ENCODE measurements at places on chromosomes 2 and 18. TPM values are rescaled to one million over a fixed set of nuclear protein-coding genes. Genes with fewer than 3 reads are reported as not detected.
A peak's percentile ranks its signal among the peaks of the same experiment; 100 is the strongest.

DNA sequence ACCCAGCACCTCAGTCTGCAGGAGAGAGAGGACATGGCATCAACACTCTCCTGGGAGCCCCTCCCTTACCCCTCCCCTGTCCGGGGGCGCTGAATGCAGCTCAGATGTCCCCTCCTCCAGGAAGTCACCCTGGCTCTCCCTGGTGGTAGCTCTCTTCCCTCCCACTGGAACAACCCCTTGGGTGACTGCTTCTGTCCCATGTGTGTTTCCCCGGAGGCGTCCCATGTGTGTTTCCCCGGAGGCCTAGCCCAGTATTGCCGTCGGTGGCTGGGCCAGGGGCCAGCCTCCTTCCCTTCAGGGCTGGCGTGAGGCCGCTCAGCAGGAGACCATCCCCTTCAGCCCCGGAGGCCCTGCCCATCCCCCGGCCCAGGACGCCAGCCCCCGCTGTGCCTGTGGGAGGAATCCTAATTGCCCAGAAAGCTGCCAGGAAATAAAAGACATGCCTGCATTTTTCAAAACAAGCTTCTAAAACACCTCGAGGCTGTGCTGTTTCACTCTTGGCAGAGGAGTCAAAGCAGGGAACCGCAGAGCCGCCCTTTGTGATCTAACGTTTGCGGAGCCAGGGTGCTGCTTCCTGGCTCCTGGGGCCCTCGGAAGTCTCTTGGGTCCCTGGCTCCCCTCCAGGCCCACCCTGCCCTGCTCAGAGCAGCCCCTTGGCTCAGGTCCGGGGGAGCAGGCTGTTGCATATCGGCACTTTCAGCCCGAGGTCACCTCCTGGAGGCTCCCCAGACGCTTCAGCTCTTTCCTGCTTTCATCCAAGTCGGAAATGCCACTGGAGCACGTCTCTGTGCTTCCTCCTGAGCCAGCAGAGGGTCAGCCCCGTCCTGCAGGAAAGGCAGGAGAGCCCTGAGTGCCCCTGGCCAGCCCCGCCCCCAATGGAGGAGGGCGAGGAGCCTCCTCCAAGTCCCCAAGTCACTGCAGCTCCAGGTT is 11.4 kb downstream of the SNED1 start:
- peak; percentile 77 for DNase-seq

DNA sequence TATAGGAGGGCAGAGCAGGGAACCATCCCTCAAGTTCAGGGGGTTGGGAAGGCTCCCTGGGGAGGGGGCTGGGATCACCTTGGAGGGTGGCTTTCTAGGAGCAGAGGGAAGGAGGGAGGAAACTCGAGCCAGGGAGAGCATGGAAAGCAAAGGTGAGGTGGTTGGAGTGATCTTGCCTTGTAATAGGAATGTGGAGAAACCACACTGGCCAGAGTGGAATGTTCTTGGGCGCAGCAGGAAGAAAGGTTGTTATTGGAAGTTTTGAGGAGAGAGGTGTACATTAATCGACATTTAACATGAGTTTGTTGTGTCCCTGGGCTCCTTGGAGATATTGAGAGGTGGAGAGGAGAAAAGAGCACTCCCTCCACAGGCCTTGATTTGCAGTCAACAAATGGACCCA is 272.2 kb downstream of the PRKCE start:
- DNase-seq = no peak

- DNase-seq = peak; percentile 50
These were observed 175.3 kb downstream of the INHBB start for GRCh38 chr2:120520929-120521912.

GRCh38 chr2:235066895-235067294 is 115.1 kb downstream of the SH3BP4 start:
- no peak for DNase-seq

GRCh38 chr2:122238006-122238559 is 482.6 kb downstream of the TSN start:
- no peak for DNase-seq

DNA sequence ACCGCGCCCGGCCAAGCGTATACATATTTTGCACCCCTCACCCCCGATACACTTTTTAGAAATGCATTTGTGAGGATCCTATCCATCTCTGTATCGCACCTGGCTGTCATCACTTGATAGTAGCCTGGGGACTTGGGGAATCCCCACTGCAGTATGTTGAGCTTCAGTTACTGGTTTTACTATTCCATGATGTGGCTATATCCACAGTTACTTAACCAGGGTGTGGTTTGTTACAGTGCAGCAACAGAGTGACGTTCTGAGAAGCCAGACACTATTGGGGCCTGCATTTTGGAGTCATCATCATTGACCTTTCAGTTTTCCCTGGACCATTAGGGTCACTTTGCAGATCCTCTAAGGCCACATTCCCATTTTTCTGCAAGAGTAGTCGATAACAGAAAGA is 212.7 kb downstream of the AGAP1 start:
- no peak for DNase-seq

DNA sequence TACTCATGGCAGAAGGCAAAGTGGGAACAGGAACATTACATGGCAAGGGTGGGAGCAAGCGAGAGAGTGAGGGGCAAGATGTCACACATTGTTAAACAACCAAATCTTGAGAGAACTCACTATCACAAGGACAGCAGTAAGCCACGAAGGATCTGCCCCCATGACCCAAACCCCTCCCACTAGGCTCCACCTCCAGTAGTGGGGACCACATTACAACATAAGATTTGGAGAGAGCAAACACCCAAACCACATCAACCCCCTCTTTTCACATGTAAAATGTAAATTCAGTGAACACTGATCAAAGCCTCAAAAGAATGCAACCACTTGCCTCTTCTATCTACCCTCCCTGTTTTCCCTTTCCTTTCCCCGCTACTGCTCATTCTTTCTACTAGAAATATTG is 43.6 kb upstream of the TNP1 start:
- DNase-seq = no peak

GRCh38 chr18:6712401-6712800 is 17.1 kb upstream of the ARHGAP28 start:
- no peak for DNase-seq

DNA sequence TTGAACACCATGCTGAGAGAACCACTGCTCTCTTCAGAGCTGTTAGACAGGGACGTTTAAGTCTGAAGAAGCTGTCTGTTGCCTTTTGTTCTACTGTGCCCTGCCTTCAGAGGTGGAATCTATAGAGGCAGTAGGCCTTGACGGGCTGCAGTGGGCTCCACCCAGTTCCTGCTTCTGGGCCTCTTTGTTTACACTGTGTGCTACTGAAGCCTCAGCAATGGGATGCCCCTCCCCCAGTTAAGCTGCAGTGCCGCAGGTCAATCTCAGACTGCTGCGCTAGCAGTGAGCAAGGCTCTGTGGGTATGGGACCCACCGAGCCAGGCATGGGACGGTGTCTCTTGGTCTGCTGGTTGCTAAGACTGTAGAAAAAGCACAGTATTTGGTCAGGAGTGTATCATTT is 162.3 kb upstream of the NXPH2 start:
- no peak for DNase-seq

GRCh38 chr2:53108246-53108645 is 659.4 kb upstream of the CHAC2 start:
- DNase-seq = no peak

DNA sequence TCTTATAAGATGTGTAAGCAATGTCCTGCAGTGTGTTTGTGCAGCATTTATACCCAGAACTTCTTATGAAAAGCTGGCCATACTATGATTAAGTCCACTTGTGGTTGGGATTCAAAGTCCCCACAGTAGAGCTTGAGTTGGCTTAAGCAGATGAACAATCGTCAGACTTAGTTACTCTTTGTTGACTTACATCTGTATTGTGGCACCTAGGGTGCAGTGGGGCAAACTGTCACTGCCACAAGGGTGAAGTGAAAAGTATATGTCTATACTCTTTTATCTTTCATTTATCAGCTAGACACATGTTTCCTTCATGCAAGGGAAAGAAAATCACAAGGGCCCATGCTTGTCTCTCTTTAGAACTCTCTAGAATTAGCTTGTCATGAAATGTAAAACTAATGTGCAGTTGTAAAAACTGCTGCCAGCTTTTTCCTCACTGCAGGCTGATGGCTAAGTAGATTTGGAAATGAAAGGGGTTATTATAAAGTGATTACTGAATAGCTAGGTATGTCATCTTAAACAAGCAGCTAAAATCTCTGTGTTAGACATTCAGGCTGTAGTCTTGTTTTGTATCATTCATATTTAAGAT is 474.5 kb downstream of the PTPRM start:
- no peak for DNase-seq

GRCh38 chr2:40168032-40168431 is 283.9 kb downstream of the SLC8A1 start:
- DNase-seq = peak; percentile 17

- DNase-seq = peak; percentile 34
These were observed at the start of gene LDLRAD4 for GRCh38 chr18:13218368-13218991. TSS of gene LDLRAD4 (plus strand) at chr18:13218760.

The SERPINB13 gene
- not detected for polyA plus RNA-seq

The SLC9A4 gene
- not detected for polyA plus RNA-seq

The HSBP1L1 gene
- polyA plus RNA-seq = 7.1 TPM

The CELF4 gene
- not detected for polyA plus RNA-seq

The PRKAG3 gene
- polyA plus RNA-seq = not detected

The OTX1 gene
- not detected for polyA plus RNA-seq

The TEKT4 gene
- polyA plus RNA-seq = not detected

The ALKAL2 gene
- polyA plus RNA-seq = not detected

The LINC00305 gene
- not detected for polyA plus RNA-seq

The SPEG gene
- polyA plus RNA-seq = 3.5 TPM
